Fibroblast of skin of back (primary cell): ENCODE measurements at places on chromosomes 16 and 17.

DNA sequence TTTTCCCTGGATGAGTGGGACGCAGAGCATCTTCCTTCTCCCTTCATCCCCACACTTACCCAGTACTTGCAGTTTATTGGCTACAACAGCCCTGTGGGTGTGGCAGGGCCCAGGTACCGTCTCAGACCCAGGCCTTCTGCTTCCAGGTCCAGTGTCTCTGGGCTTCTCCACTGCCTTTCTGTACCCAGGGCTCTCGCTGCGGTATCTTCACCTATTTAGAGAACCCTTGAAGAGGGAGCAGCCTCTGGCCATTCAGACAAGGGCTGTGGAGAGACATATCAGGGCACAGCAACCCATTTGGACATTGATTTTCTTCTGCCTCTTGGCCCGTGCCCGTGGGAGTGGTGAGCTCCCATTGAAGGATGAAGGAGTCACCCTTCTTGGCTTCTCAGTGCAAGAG is 17.3 kb downstream of the TBX4 start:
- no peak for DNase-seq

GRCh38 chr17:49551221-49552069 is 24.2 kb upstream of the NXPH3 start:
- no peak for DNase-seq

DNA sequence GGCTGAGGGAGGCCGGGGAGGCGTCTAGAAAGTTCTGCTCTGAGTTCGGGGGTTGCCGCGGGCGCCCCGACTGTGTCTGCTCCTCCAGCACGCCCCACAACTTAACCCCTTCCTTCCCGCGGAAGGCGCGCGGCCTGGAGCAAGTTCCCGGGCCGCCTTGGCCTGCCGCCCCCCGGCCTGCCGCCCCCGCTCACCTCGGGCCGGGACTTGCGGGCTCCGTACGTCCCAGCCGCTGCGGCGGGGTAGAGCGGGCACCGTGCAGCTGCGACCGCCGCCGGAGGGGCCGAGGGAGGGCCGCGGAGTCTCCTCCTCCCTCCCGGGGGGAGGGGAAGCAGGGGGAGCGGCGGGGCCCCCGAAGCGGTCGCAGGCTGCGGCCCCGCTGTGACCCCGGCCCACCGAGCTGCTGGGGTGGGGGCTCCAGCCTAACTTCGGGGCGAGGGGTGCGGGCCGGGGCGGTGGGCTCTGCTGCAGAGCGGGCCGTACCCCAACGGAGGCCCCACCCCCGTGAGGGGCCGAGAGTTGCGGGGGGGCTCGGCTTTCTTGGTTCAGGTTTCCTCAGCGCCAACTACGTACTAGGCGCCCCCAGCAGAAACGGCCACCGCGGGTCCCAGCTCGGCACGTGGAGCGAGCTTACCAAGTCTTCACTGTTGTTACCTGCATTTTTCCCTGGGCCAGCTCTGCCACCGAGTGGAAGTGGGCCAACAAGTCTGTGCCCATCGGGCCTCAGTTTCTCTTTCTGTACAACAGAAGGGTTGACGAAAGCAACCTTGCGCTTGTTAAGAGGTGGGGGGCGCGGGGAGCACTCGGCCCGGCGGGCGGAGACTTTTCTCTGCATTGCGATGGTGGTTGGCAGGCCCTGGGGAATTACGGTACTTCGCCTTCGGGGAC is at the start of gene CCDC102A:
Gene CCDC102A (minus strand): TSS at position 266 of the 888 bp plus-strand sequence. CDS start 7,394 bp downstream, outside the sequence.
- no peak for DNase-seq

- DNase-seq: no peak
Measured at GRCh38 chr16:6284731-6285130, 1047.9 kb upstream of the RBFOX1 start.
